ENCODE measurements at places on chromosomes 7 and 10.
A peak's percentile ranks its signal among the peaks of the same experiment; 100 is the strongest.

GRCh38 chr10:48895803-48896195 is 43.8 kb downstream of the LRRC18 start:
- no peak for DNase-seq

DNA sequence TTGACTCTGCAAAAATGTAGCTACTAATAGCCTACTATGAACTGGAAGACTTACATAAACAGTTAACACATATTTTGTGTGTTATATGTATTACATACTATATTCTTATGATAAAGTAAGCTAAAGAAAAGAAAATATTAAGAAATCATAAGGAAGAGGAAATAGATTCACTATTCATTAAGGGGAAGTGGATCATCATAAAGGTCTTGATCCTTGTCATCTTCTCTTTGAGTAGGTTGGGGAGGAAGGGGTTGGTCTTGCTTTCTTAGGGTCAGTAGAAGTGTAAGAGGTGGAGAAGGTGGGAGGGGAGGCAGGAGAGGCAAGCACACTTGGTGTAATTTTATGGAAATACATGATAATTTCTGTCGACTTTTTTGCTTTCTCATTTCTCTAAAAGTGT is 81.3 kb downstream of the NAMPT start:
- DNase-seq = no peak

DNA sequence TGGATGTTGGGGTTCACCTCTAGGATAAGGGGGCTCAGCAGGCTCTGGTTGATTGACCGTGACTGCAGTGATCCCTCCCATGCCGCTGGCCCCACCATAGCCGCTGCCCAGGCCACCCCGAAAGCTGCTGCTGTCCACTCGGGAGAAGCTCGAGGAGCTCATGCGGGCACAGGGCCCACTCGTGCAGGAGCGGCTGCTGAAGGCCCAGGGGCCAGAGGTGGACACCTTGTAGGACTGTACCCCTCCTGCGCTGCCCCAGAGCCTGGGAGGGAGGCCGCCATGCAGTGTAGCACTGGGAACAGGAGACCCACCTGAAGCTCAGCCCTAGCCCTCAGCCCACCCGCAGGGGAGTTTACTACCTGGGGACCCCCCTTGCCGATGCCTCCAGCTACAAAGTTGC is 70.0 kb downstream of the CHRM2 start:
- DNase-seq = no peak

GRCh38 chr10:44989597-44990301 is 11.0 kb upstream of the ZNF22 start:
- DNase-seq = no peak

GRCh38 chr7:139645572-139646523 is 122.4 kb downstream of the CLEC2L start:
- DNase-seq = peak; percentile 94

DNA sequence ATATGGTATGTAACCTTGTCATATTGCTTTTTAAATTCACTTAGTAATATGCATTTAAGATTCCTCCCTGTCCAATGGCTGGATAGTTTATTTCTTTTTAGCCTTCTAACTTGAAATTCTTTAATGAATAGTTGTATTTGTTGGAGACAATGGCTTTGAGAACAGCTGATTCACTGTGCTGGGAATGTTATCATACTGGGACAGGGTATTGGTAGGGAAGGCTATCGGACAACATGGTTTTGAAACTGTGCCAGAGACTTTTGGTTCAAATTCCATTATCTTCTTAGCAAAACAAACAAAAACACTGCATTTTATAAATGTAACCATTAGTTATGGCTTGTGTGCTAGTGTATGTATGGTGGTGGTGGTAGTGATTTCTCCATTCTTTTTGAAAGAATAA is 517.1 kb upstream of the ANKRD30A start:
- DNase-seq = no peak
